ENCODE measurements at places on chromosomes 2 and 18.

DNA sequence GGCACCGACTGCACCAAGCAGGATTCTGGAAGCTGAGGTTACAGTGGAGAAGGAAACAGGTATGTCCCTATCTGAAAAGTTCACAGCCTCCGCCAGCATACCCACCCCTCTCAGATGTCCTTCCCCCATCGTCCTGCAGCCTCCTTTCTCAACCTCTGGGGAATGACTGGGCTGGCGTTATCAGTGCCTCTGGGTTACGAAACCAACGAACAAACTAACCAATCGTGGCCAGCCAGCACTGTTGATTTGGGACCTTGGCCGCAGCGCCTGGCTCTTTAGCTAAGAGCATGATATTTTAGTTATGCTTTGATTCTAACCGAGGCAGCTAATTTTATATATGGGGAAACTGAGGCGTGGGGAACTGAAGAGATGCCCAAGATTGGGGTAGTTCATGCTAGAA lies 233.0 kb downstream of the TFCP2L1 start:
- no peak for DNase-seq

DNA sequence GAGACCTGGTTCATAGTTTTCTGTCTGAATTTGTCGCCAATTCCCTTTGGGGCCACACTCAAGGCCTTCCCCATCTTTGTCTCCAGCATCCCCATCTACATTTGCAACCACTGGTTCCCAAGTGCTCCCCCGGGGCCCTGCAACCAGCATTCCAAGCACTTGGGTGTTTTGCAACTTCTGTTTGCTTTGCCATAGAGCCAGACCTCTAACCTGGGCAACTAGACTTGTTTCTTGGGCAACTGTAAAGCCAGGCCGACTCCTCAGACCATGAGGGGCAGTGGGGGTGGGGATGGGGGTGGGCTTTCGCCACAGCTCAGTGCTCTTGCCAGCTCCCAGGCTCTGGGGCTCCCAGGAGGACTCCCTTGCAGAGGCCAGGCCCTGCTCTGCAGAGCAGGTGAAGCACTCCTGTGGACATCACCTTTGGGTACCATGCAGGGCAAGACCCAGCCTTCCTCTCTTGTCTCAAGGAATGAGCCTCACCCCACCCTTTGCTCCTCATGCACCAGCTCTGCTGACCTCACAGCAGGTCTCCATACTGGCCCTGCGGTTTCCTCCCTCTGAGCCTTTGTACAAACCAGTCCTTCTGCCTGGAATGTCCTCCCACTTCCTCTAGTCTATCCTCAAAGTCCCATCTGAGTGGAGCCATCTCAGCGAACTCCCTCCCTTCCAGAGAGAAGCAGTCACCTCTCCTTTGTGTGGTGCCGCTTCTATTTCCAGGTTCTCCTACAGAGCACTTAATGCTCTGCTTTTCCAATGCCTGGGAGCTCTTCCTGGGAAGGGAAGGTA lies 126.7 kb upstream of the MYCN start:
- no peak for DNase-seq

- no peak for DNase-seq
These were observed 128.5 kb upstream of the PTPRM start for GRCh38 chr18:7438646-7439045.

- no peak for DNase-seq
These were observed 2.2 kb downstream of the AQP4 start for GRCh38 chr18:26863122-26863879.

GRCh38 chr18:66078925-66079800 lies 328.4 kb downstream of the CDH7 start:
- DNase-seq = no peak

- DNase-seq = no peak
These were observed 34.9 kb downstream of the SUCLG1 start for GRCh38 chr2:84424152-84424551.

GRCh38 chr2:46876741-46877384 lies 38.7 kb downstream of the MCFD2 start:
- DNase-seq = peak; percentile 73

DNA sequence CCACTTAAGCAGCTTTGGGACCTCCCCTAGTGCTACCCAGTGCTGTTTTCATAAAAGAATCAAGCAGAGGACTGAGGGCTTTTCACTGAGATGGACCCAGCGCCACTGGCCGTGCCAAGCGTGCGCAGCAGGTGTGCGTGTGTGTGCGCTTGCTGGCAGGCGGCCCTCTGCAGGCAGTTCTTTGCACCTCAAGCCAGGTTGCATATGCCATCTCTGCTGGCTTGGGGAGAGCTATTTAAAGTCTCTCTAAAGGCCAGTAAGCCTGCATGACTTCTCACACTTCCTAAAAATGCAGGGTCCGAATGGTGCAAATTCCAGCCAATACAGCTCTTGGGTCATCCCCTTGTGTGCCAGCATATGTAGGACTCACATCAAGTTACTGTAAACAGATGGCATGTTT lies 255.5 kb downstream of the RNF152 start:
- peak; percentile 16 for DNase-seq

- no peak for DNase-seq
These were observed 31.1 kb downstream of the PSME4 start for GRCh38 chr2:53939656-53940055.

DNA sequence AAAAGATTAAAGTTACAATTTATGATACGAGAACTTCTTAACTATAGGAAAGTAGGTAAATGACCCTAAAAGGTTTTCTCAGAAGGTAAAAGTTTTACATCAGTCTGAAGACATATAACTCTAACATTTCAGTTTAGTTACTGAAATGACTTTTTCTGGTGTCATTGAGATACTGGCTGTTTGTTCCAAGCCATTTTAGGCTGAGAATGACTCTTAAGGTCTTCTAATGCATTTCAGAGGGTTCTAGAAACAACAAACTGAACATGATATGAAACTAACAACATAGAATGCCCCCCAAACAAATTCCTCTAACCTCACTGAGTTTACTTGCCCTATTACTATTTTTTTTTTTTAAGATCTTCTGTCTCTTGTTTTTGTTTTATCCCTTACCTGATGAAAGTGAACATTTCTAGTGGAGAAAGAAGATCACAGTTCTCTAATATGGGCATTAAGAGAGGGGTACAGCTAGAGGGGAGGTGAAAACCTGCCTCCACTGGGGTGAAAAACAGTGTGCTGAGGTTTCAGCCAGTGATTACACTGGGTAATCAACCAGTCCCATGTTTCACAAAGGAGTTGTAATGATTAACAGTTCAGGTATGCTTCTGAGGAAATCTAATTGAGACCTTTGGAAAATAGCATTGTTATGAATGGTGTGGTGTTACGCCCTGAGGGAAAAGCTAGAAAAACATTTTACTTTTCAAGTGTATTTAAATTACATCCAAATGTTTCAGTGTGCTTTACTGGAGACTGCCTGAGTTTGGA lies 11.2 kb downstream of the NABP1 start:
- no peak for DNase-seq

DNA sequence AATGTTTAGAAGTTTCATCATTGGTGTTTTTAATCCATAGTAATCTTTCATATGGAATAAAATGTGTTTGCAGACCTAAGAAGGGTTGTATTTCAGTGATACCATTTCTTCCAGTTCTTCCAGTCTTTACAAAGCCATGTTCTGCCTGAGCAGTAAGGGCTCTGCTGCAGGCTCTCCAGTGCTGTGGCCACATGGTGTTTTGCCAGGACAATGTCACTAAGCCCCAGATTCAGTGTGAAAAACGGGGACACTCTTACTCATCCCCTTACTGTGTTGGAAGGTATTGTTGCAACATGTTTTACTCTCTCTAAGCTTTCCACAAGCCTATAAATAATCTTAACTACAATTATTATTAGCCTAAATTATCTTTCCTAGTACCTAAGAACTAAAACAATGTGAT lies 481.4 kb upstream of the CDH7 start:
- no peak for DNase-seq
